C1 segment of cervical spinal cord (tissue), 14 donors: ENCODE measurements at places on chromosomes 7 and 10.

DNA sequence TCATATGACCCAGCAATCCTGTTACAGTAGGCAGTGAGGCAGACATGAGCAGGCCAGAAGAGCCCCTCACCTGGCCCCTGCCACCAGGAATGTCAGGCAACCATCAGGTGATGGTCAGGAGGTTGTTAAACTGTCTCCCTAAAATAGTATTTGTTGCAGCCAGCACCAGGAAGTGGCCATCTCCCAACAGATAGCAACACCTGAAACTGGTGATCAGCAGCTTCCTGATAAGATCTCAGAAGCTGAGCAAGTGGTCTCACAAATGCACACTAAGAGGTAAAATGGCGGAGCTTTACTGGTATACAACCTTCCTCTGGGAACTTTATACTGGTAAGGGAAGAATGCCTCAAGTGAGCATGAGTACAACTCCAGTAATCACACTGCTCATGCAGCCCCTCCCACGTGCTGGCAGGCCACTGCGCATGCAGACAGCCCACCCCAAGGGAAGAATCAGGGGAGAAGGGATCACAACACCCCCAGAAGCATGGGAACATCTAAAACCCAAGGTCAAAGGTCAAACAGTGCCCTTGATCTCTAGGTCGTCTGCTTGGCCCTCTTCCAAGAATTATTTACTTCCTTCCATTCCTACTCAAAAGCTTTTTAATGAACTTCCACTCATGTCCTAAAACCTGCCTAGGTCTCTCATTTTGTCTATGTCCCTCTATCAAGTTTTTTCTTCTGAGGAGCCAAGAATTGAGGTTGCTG is 133.5 kb downstream of the DOCK4 start:
- no peak for DNase-seq

DNA sequence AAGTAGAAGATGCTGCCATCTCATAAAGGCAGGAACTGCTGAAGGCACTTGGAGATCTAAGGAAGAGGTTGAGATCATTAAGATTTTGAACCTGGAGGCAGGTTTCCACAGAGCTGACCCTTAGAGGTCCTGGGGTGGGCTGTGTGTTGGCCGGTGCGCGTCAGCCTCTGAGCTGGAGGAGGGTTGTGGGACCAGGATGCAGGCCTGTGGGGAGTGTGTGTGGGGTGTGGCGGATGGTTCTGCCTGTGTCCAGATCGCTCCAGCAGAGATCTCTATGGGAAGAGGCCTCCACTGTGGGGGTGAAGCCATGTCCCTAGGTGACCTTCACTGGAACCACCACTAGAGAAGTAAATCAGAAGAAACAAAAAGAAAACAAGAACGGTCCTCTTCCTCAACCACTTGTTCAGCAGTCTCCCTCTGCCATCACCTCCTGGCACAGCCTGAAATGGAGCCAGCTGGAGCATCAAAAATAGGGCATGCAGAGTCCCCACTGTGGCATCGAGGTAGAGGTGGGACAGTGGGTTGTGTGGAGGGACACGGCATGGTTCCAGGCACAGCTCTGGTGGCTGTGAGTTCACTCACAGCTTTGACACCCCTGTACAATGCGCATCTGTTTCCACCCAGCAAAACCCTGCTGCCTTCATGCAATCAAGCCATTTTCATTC is 453.8 kb downstream of the TCERG1L start:
- no peak for DNase-seq

GRCh38 chr7:104453190-104453589 is 124.8 kb downstream of the LHFPL3 start:
- no peak for DNase-seq

DNA sequence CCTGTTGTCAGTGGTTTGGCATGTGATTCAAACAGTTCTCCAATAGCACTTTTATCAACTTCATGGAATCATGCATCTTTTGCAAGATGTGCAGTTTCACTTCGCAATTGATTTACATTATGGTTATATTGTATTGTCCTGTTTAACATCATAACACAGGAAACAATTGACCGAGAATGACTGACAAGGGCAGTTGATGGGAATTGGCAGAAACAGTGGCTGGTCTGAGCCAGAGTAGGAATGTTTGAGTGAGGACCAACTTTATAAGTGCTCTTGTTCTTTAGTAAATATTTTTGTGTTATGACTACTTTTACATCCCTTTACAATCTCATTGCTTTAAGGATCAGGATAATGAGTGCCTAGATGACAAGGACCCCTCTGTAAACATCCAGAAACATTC is 2.2 kb downstream of the KLHL7 start:
- DNase-seq = no peak

DNA sequence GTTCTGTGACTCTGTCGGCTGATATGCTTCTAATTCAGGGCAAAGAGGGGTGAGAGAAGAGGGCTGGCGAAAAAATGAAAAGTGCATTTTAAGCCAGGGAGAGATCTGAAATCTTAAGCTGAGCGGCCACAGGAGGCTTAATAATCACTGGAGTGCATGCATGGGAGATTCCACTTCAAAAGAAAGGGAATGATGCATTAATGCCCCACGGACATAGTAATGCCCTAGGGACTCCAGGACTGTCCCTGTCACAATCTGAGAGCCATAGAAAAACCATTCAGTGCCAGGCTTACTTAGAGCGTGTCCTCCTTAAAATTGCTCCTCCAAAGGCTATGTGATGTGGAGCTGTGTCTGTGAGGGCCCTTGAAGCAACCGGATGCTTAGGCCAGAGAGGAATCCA is 75.1 kb downstream of the NHLRC2 start:
- DNase-seq = no peak

DNA sequence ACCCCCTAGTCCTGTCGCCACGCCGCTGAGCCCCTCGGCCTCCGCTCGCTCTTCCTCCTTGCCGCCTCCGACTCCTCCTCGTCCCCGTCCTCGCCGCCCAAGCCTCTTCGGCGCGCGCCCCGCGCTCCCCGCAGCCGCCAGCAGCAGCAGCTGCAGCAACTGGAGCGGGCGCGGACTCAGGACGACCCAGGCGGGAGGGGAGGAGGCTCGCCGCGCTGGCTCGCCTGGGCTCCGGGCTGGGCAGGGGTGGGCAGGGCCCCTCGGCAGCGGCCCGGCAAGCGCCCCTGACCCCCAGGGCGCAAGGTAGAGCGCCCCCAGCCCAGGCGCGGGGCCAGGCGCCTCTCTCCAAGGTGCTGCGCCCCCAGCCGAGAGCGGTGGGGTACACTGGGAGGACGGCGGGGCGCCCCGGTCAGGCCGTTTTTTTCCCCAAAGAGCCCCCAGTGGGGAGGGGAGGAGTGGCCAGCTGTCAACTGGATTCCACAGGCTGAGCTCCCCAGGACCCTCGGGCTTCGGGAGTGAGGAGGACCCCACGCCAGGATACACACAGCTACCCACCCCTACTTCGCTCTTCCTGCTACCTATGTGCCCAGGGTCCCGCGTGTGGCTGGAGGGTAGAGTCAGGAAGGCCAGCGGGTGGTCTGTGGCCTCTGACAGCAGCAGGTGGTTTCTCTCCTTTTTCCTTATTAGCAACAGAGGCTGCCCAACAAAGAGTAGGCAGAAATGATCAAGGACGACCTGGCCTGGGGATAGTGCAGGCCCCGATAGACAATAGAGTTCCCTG is 903 bp upstream of the KCNMA1 start:
- DNase-seq = no peak

DNA sequence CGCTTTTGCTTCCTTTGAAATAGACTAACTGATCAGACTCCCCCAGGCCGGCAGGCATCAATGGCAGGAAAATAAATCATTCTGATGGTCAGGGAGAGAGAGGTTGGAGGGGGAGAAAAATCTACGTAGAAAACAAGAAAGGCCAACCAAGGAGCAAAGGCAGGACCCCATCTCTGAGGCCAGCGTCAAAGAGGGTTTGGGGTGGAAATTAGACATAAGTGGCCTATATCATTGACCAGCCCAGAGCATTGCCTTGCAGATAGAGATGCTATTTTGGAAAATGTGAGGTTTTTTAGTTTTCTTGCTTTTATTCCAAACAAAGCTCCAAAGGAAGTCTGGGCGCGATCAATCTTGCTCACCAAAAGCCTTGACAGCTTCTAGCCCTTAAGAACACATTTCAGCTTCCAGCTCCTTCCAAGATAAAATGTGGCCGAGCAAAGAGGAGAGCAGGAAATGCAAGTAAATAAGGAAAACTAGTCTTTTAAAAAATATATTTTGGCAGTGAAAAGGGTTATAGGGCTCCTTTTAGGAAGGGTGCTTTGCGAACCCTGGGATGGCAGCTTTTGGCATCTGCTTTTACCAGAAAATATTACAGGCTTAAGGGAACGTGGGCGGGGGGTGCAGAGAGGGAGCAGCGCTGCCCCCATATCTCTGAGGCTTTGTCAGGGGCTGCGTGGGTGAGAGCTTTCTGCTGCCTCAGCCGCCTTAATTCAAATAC is 2.0 kb upstream of the HOXA2 start:
- DNase-seq = no peak

GRCh38 chr7:87779806-87780205 is 96.4 kb downstream of the SLC25A40 start:
- no peak for DNase-seq

GRCh38 chr7:70668606-70669358 is 463.2 kb upstream of the GALNT17 start:
- no peak for DNase-seq

DNA sequence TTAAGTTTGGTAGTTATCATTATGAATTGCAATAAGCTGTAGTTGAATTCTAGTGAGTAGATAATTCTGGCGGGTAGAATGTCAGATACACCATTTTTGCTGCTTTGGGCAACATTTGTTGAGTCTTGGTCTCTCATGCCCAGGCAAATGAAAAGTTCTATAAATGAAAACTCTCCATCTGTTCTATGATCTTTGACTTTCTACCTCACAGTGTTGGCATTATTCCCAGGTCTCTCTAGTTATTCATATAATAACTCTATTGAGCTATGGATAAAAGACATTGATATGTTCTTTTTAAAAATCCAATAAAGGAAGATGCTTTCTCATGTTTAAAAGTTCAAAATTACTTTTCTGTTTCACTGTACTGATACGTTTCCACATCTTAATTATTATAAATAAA is 415.3 kb upstream of the SEMA3D start:
- no peak for DNase-seq

GRCh38 chr10:111107846-111108245 is 31.0 kb downstream of the ADRA2A start:
- DNase-seq = no peak

DNA sequence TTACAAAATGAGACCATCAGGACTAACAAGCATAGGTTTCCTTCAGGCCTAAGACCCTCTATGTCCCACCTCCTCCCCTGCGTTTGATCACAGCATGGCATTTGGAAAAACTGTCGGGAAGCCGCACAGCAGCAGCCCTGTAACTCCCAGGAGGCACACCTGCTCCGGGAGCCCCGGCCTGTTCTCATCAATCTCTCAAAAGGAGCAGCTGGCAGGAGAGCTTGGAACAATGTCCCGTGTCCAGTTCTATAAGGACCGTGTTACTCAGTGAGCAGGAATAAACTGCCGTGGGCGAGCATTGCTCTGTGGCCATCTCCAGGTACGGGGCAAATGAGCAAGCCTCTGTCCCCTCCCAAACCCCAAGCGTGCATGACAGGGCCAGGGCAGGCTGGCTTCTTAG is 236.9 kb downstream of the SFMBT2 start:
- DNase-seq = no peak

GRCh38 chr7:90488220-90488619 is 18.8 kb downstream of the PTTG1IP2 start:
- no peak for DNase-seq

DNA sequence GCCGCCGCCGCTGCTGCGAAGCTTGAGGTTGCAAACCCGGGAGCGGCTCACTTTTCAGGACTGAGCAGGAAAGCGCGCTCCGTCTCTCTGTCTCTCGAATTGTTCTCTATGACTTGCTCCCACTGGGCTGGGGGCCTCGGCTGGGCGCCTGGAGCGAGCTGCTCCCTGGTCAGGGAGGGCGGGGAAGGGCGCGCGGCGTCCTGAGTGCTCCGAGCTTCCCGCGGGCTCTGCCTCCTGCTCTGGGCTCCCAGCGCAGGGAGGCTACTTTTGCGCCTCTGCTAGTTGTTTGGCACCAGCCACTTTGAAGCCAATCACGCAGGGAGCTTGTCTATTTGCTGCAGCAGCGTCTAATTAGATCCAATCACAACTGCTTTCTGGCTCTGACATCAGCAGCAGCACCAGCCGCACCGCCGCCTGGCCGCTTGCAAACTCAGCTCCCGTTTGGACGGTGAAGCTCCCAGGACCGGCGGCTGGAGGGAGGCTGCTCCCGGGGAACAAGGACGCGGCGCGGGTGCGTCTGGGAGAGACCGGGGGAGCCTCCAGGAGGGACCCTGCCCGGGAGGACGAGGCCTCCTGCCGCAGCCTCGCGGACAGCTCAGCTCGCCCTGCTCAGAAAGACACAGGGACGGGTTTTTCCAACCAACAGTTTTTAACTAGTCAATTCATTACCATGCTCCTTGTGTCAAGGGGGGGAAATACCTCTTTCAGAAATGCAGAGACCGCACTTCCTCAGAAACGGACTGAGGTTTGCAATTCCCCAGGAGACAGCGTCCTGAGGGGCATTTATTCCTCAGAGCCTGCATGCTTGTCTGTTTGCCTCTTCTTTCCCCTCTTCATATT is at the start of gene ADARB2:
Gene ADARB2 (minus strand): TSS at position 304 of the 840 bp plus-strand sequence.
- no peak for DNase-seq

DNA sequence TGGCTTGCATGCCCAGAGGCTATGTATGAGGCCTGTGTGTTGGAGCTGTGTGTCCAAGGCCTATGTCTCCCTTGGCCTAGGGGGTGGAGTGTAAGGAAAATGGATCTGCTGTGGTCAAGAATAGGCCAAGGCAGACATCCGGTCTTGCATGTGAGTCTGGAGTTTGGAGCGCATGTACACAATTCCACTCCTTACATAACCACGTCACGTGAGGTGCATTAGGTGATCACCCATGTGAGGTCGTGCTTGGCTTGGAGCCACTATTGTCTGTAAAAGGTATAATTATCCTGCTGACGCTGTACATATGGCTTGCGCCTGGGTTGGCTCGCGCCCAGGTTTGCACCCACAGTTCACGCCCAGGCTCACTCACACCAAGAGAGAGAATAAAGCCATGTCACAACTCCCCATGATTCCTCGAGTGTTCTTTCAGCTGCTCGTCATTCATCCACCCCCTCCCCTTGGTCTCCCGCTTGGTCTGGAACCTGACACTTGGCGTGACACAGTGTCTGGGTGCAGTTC is 105.5 kb downstream of the BICC1 start:
- no peak for DNase-seq

GRCh38 chr10:34049469-34049868 is 715.0 kb upstream of the NRP1 start:
- DNase-seq = no peak

DNA sequence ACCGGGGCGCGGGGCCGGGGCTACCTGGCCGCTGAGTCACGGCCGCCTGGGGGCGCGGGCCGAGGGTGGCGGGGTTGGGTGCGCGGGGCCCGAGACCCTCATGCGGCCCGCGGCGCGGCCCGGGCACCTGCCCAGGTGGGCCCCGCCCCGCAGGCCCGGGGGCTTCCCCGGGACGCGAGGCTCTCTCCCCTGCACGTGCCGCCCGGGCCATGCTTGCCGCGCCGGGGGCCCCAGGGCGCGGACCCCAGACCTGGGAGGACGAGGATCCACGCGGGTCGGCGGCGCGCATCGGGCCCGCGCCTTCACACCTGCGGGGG is 402 bp downstream of the MAFK start:
- DNase-seq = no peak

- DNase-seq = no peak
These were observed 1212.4 kb downstream of the SORCS1 start for GRCh38 chr10:105952153-105952552.
